ENCODE measurements at places on chromosomes 4 and X.
A peak's percentile ranks its signal among the peaks of the same experiment; 100 is the strongest.

DNA sequence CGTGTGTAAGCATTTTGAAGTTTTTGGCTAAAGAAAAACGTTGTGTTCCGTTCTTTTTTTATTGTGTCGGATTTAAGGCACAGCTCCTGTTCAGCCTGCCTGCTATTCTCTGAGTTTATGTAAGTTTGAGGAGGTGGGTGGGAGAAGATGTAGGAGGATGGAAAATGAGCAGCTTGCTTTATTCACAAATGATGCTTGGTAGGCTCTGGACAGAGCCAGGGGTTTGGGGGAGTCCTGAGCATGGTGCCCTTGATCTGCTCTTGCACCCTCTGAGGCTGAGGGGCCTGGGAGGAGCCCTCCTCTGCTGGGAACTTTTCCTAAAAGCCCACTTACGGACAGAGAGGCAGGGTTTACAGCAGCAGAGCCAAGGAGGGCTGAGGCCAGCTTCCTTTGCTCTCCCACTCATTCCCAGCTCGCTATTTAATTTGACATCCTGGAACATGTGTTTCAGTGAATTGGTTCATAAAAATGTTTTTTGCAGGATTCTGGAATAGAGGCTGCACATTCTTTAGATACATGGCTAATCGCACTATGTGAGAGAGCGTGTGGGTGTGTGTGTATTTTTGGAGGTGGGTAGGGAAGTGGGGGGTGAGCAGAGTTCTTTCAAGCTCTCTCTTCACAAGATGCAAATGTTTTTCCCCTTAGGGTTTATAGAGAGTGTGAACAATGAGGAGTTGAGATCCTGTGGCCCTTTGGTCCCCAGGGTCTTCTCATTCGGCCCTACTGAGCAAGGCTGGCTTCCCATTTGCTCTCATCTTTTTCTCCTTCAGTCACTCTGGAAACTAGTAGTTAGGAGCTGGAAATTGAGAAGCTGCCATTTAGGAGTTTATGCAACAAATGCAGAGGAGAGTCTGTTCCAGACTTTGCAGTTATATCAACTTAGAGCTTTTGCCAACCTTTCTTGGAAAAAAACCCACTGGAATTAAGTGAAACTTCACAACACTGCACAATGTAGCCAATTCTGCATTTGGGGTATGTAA, 32.1 kb downstream of the TMEM131L start:
- DNase-seq: no peak

GRCh38 chrX:153554519-153555167, 37.2 kb downstream of the ATP2B3 start:
- peak; percentile 32 for DNase-seq

GRCh38 chr4:24557026-24558025, 27.0 kb downstream of the DHX15 start:
- DNase-seq: no peak

DNA sequence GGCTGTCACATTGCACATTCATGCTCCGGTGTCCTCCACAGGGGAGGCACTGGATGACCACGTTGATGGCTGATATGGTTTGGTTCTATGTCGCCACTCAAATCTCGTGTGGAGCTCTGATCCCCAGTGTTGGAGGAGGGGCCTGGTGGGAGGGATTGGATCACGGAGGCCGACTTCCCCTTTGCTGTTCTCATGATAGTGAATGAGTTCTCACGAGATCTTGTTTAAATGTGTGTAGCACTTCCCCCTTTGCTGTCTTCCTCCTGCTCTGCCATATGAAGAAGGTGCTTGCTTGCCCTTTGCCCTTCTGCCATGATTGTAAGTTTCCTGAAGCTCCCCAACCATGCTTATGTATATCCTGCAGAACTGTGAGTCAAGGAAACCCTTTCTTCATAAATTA, 22.3 kb upstream of the NAT8L start:
- DNase-seq: no peak

- DNase-seq: no peak
These were observed 143.4 kb upstream of the MED14 start for GRCh38 chrX:40878766-40879165.

- no peak for DNase-seq
These were observed 37.5 kb downstream of the JAKMIP1 start for GRCh38 chr4:6162885-6163284.

All from activated T-helper 1 cell treated with Interleukin-2 at 50 U/mL for 16 hours (primary cell).